ENCODE measurements at places on chromosomes 6 and 20. TPM values are rescaled to one million over a fixed set of nuclear protein-coding genes. Genes with fewer than 3 reads are reported as not detected.

DNA sequence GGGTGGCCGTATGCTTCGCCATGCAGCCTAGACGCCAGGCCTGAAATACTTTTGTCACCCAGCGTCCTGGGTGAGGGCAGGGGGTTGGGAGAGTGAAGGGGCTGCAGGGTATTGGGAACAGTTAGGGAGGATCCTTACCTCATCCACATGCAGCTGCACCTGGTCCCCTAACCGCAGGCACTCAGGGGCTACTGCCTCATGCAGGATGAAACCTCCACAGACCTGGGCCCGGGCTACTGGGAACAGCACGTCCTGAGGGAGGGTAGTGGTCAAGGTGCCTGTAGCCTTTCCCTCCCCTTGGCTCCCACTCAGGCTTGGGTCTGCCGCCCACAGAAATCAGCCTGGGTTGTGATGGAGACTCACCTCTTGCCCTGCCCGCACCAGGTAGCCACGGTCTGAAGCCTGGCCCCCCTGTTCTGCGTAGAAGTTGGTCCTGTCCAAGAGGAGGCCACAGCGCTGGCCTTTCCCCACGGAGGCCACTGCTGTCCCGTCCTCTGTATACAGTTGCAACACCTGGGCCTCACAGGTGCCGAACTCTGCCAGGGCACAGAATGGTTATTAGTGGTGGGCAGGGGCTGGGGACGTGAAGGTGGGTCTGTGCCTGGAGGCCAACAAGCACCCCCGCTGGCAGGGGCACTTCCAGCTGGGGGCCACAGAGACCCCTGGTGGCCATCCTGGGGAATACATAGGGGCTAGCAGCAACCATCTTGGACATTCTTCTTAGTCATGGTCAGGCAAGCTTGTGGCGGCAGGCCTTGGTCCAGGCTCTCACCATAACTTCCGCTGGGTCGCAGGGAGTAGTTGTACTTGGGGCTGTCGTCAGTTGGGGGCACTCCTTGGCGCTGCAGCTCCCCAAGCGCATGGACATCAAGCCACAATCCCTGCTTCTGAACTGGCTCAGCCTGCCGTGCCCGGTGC is 8.6 kb downstream of the AARS2 start:
- peak; percentile 44 for DNase-seq

GRCh38 chr6:75830959-75831885 is 82.2 kb downstream of the MYO6 start:
- DNase-seq = no peak

Gene COL9A1
- total RNA-seq = not detected

Gene MYLK4
- total RNA-seq = 0.15 TPM

Gene GSTA3
- total RNA-seq = not detected

DNA sequence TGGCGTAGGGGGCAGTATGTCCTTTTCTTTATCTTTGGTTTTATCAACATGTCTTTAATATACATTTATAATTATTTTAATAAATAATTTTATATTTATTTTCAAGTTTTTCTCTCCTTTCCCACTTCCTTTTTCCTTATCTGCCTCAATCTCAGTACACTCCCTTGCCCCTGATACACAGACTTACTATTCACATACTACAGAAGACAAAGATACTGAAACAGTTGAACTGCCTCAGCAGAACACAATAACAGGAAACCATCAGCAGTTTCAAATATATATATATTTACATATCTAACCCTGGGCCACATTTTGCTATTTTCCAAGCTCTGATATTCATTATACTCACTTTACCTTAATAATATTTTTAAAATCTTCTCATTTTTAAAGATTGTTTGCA is 19.8 kb downstream of the IBTK start:
- no peak for DNase-seq

DNA sequence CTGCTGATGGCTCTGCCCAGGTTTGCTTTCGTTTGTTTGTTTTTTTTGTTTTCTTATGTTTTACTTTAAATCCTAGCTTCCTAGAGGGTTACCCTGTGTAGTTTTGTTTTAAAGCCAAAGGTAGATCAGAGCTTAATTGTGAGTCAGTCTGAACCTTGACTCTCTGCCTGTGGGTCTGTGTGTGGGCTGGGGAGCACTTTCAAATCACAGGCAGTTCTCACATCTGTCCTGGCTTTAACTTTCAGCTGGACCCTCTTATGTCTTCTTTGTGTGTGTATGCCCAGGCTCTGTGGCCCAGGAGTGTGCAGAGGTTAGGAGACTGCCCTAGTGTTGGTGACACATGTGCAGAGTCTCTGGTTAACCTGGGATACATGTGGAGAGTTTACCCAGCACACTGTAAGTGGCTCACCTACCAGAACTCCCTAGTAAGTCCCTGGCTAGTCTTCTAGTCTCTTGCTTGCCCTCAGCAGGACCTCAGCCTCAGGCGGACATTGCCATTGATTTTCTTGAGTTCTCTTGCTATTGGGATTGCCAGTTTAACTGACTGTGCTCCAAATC is 19.0 kb downstream of the HIVEP1 start:
- DNase-seq = no peak

GRCh38 chr6:14799928-14800327 is 445.9 kb upstream of the JARID2 start:
- DNase-seq = peak; percentile 50

- DNase-seq = peak; percentile 29
Observed at GRCh38 chr6:18978337-18979128, 591.4 kb downstream of the RNF144B start.

Gene NSFL1C
- 62.7 TPM for total RNA-seq

Gene SLC35F1
- total RNA-seq = not detected

- DNase-seq = no peak
Observed at GRCh38 chr6:134880487-134881190, 69.3 kb downstream of the ALDH8A1 start.

DNA sequence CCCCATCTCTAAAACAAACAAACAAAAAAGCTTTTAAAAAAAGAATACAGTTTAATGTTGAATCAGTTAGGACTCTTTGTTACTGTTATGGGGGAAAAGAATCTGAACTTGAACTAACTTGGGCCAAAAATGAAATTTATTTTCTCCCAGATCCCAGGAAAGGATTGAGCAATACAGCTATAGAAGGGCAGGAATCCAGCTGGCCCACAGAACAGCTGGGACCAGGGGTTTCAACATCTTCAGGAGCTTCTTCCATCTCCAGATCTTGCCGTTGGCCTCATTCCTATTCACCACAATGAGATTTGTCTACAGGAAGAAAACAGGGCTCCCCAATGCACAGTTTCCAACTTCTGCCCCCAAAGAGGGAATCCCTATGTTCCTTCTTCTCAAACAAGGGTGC is 43.2 kb upstream of the AKAP12 start:
- no peak for DNase-seq

Gene FHL5
- not detected for total RNA-seq

GRCh38 chr20:38961530-38962043 is 557 bp upstream of the DHX35 start:
- no peak for DNase-seq

DNA sequence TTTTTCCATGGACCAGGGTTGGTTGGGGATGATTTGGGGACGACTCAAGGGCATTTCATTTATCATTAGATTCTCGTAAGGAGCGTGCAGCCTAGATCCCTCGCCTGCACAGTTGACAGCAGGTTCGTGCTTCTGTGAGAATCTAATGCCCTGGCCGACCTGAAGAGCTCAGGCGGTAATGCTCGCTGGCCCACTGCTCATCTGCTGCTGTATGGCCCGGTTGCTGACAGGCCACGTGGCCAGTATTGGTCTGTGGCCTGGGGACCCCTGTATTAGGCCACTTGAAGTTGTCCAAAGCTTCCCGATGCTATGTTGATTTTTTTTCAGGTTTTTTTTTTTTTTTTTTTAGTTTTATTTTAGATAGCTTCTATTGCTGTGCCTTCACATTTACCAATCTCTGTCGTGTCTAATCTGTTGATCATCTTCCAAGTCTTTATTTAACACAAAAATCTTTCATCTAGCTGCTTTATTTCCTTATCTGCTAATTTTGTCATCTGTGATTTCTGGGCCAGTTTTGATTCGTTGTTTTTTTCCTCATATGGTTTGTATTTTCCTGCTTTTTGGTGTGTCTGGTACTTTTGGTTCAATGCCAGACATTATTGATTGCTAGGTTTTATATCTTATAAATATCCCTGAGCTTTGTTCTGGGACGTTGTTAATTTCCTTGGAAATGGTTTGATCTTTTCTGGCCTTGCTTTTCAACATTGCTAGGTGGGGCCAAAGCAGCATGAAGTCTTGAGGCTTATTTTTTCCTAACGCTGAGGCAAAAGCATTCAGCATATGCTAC is 41.1 kb downstream of the DYNLT1 start:
- no peak for DNase-seq

- peak; percentile 31 for DNase-seq
Observed at GRCh38 chr20:44222633-44223368, 12.2 kb upstream of the OSER1 start.

Gene KIF3B
- 36.4 TPM for total RNA-seq

DNA sequence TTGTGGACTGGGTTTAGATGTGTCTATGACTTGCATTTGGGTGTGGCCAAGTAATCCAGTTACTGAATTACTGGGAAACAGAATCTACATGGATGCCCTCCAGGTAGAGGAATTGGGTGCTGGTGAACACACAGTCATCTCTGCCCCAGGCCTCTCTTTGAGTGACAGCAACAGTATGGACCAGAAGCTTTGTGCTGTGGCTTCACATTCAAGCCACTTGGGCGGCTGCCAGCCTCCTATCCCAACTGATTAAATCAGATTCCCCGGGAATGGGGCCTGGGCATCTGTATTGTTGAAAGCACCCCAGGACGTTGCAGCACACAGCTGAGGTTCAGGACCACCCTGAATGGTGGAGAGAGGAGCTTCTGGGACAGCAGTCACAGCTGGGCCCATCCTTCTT is 144.6 kb downstream of the DHX35 start:
- no peak for DNase-seq

DNA sequence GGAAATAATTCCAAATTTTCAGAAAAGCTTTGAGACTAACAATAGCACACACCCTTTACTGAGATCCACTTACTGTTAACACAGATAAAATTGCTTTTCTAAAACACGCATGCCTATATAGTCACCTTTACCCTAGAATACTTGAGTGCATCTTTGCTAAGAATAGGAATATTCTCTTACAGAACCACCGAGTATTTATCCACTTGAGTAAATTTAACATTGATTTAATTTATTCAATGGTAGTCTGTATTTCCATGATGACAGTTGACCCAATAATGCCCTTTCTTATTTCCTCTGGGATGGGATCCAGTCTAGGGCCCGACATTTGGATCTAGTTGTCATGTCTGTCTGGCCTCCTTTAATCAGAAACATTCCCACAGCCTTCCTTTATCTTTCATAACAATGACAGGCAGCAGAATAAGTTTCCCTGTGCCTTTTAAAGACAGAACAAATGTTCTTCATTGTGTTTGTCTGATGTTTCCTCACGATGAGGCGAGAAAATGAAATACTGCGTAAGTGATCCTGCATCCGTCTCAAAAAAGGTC is 56.6 kb upstream of the ERVFRD-1 start:
- DNase-seq = no peak

All from HepG2 (cell line).